ENCODE measurements at places on chromosomes 1 and 21. TPM values are rescaled to one million over a fixed set of nuclear protein-coding genes. Genes with fewer than 3 reads are reported as not detected.

DNA sequence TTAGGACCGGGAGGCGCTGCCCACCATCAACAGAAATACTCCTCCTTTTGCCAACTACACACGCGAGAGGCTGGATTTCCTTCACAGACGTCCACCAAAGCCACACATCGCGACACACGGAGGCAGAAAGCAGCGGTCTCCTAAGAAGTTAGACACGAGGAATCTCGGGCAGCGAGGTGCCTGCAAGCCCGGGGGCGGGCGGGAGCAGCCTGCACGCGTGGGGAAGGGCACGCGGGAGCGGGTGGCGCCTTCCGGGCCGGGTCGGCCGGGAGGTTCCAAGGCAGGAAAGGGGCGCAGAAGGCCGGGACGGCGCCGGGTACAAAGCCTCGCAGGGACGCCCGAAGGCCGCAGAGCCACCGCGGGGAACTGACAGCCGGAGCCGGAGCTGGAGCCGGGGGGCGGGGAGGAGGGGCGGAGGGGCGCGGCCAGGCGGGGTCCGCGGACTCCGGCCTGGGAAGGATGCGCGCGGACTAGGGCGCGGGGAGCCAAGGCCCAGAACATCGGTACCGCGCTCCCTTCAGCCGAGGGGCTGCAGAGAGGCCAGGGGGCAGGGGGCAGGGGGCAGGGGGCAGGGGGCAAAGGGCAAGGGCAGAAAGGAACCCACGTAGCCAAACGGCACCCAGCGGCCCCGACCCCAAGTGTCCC is 722 bp downstream of the NPHP4 start:
- peak overlapping the region; percentile 93 for H3K4me3 ChIP-seq
- peaks cover 32% of the 10 kb centered on the region for H3K4me1 ChIP-seq
- peak; percentile 41 for DNase-seq
- no peaks in the 10 kb centered on the region for H3K27me3 ChIP-seq
- H3K36me3 ChIP-seq, result no peaks in the 10 kb centered on the region

GRCh38 chr21:16992448-16992847 is 520.4 kb upstream of the CXADR start:
- H3K27ac ChIP-seq, result no peak overlapping the region
- DNase-seq, result no peak
- no peaks in the 10 kb centered on the region for H3K27me3 ChIP-seq
- no peaks in the 10 kb centered on the region for H3K4me1 ChIP-seq

The EFHD2 gene
- polyA plus RNA-seq, result 154 TPM

GRCh38 chr1:25692560-25692959 is 76.0 kb downstream of the MAN1C1 start:
- H3K36me3 ChIP-seq, result no peaks in the 10 kb centered on the region
- H3K27ac ChIP-seq, result no peak overlapping the region
- peaks cover 26% of the 10 kb centered on the region for H3K4me1 ChIP-seq
- no peak overlapping the region for H3K4me3 ChIP-seq
- H3K27me3 ChIP-seq, result no peaks in the 10 kb centered on the region

DNA sequence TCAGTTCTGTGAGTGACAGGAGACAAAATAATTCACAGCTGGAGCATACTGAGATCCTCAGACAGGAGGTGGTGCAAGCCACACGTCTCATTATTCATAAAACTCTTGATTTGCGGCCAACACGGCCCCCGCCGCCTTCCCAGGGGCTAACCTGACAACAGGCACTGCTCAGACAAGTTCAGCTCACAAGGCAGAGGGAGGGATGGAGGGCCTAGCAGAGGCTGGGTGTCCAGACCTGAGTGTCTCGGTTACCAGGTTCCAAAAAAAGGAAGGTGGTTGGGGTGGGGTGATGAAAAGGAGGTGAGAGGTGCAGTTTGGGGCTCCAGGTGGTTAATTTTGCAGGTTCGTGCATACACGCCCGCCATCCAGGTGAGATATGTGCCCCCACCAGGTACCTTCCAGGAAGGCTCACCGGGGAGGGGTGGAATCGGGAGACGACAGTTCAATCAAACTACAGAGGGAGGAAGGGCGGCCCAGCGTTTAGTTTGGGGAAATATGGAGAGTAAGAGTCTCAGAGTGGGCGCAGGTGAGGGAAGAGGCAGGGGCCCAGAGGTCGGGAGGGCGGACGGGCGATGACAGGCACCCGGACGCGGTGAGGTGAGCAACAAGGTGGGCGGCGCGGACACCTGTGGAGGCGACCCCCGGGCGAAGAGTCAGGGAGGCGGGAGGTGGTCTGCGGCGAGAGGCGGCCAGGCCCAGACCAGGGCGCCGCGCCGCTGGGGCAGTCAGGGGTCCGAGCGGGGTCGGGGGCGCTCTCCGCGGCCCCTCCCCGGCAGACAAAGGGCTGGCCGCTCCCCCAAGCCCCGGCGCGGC is 629 bp downstream of the CTNNBIP1 start:
- H3K36me3 ChIP-seq, result no peaks in the 10 kb centered on the region
- peak overlapping the region; percentile 5 for H3K27ac ChIP-seq
- peaks cover 26% of the 10 kb centered on the region for H3K4me1 ChIP-seq
- peak overlapping the region; percentile 36 for H3K4me3 ChIP-seq

The TTC24 gene
- 2.3 TPM for polyA plus RNA-seq
